Globus pallidus (tissue), 1 donor: ENCODE measurements at places on chromosomes 1 and 21.

DNA sequence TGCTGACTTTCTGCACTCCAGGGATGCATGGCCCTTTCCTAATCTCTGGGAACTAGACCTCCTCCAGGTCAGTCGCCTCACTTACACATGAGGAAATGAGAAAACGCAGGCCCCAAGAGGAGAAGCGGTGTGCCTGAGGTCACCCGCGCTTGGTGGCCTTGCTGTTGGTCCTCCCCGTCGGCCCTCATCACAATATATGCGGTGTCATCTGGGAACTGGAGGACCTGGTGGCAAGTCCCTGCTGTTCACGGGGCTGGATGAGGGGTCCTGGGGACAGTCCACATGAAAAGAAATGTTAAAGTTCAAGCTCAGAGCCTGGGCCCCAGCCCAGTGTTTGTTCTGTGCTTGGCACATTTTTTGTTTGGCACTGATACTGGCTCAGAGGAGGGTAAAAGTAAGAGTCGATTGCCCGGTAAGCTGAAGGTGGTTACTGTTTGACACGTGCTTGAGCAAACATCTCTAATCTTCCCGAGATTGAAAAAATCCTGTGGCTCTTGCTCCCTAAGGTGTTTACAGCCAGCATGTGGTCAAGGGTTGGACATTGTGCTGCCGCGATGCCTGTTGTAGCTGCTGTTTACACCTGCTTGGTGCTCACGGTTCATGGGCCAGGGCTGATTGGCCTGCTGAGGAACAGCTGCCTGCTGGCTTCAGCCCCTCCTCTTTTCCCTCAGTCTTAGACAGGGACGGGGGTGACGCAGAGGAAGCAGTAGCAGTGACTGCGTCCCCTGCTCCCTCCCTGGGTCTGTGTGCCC lies 5.2 kb downstream of the COQ8A start:
- DNase-seq: no peak

DNA sequence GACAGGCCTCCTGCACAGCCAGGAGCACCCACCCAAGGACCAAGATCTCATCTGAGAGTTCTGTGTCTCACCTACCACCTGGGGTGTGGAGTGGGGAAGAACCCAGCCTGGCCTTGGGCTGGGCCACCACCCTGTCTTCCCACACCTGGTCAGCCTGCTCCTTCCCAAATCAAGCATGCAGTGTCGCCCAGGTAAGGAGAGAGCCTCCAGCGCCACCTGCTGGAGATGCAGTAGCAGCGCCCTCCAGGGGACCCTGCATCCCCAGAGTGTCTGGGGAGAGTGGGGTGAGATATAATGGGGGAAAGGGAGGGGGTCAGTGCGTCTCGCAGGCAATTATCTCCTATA lies 32.3 kb downstream of the KIAA2013 start:
- no peak for DNase-seq

- no peak for DNase-seq
Measured at GRCh38 chr21:31752967-31753366, 21.0 kb upstream of the SCAF4 start.

- DNase-seq: no peak
Measured at GRCh38 chr1:34532113-34532512, 222.7 kb upstream of the GJB5 start.

DNA sequence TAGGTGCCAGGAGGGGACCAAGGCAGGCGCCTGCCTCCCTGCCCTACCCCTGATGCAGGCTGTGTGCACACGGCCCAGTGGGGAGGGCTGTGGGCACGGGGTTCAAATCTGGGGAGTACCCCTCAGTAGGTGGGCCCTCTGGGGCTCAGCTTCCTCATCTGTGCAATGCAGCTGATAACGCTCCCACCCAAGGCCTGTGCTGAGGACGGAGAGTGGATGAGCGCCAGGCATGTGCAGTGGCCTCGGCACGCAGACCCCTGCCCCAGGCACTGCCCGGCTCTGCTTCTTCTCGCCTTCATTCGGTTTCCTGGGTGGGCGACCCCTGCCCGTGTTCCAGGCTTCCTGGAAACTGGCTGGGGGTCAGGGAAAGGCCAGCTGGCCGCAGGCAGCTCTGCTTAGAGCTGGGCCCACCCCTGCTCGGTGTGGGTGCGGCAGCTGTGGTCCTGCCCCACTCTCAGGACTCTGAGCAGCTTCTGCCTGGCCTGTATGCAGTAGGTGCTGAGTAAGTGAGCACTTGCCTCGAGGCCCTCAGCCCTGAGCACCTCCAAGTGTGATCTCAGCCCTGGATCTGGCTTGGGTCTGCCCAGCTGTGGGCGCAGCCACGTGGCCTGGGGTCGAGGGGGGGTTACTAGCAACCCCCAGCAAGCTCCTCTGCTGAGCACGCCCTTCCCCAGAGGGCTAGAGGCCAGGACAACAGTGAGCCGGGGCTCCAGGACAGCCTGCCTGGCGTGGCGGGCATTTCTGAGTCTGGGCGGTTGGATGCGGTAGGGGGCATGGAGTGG lies 11.9 kb upstream of the TNFRSF14 start:
- no peak for DNase-seq

- DNase-seq: no peak
Measured at GRCh38 chr1:100076744-100077143, 56.0 kb downstream of the SASS6 start.

- no peak for DNase-seq
Measured at GRCh38 chr21:35303085-35303484, 254.0 kb upstream of the RUNX1 start.

DNA sequence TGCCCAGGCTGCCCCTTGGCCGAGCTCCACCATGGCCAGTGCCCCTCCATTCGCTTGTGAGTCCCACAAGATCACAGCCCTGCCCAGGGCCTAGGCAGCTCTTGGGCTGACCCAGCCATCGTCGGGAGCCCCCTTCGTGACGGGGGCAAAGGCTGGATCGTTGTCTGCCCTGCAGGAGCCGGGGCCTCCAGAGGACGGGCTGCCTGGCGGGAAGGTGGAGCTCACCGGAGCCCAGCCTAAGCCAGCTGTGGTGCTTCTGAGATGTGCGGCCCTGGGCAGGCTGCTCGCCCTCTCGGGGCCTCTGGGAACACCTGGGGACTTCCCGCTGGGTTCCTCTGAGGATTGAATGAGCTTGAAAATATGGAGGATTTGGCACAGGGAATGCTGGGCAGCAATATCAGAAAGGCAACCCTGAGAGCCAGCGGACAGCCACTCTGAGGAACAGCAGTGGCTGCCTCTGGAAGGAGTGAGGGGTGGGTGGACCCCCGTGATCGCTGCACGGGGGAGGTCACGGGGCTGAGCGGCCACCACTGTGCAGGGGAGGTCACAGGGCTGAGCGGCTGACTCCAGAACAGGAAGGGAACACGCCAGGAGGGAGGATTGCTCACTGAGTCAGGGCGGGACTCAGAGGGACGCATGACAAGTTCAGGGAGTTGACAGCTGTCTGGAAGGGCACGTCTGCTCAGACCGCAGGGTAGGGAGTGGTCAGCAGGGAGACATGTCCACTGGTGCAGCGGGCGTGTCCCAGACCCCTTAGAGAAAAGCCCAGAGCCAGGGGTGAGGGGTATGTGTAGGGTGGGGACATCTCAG lies 19.3 kb downstream of the TP73 start:
- DNase-seq: no peak

GRCh38 chr1:72462186-72462905 lies 180.0 kb upstream of the NEGR1 start:
- no peak for DNase-seq

- no peak for DNase-seq
Measured at GRCh38 chr1:230049731-230050130, 17.3 kb upstream of the GALNT2 start.

DNA sequence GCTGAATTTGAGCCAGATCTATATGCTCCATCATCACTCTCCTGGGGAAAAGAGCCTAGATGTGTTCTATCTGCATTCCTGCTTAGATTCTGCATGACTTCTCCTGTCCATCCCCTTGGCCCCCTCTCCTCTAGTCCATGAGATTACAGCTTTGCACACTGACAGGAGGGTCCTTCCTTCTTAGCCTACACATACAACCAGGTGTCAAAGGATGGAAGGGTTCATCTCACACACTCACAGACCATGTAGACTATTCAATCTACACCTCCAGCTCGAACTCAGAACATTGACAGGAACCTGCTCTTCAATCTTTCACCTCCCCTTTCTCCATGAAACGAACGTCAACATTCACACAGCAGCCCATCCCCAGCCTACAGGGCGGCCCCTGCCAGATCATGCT lies 13.8 kb downstream of the C1orf116 start:
- DNase-seq: no peak

DNA sequence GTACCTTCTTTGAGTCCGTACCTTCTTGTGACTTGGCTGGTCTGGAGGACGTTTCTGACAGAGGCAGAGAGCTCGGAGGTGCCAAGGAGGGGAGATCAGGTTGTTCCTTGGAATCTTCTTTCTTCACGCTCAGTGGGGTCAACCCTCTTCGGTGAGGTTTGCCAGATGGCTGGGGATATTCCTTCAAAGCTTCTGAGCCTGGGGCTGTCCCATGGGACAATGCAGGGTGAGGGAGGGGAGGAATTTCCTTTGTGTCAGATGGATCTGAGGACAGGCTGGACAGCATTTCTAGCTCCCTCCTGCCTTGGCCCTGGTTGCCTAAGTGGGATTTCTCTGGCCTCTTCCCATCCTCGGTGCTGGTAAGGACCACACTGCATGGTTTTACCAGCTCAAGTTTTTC lies 95.5 kb upstream of the EDN2 start:
- DNase-seq: no peak

GRCh38 chr1:197954718-197955418 lies 37.7 kb downstream of the LHX9 start:
- no peak for DNase-seq

- DNase-seq: no peak
Measured at GRCh38 chr1:29683472-29683871, 447.1 kb downstream of the PTPRU start.

- no peak for DNase-seq
Measured at GRCh38 chr1:61116421-61116820, 34.1 kb downstream of the NFIA start.

DNA sequence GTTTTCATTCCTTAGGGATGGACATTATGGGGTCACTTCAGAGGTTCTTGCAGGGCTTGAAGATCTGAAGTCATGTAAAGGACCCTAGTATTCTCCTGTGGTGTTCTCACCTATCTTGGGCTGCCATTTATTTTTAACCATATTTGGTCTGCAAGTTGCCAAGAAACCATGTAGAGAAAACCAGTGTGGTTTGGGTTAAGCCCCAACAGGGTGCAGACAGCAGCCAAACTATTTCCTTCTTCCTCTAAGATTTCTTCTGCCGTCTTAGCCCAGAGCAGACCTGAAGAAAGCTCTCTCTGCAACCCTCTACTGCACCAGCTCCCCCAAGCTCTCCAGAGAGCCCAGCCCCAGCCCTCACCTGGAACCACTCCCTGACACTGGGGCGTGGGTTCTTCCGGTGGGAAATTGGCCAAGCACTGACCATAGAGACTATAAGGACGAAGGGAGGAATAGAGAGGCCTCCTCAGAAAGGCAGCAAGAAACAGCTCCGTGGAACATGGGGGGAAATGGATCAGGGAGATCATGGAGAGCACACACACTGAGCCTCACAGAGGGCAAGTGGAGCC lies 136.6 kb downstream of the SYF2 start:
- no peak for DNase-seq

DNA sequence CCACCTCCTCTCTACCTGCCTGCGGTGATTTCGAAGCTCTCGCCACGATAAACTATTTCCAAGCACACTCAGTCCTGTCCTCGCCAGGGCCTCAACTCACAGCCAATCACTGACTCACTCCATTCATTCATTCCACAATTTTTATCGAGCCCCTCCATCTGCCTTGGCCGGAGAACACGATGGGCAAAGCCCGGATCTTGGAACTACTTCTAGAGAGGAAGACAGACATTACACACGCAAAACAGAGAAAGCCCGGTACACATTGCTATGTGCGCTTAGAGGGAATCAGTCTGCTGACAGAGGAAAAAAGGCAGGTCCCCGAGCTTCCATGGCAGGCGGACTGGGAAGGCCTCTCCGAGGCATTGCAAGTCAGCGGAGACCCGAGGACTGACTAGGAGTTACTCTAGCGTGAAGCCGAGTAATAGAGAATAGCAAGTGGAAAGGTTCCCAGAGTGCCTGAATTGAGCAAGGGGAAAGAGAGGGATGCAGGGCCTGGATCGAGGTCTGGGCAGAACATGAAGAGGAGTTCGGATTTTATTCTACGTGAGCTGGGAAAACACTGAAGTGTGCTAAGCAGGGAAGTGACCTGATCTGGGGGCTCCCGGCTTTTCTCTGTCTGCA lies 54.2 kb upstream of the DNAJC6 start:
- peak; percentile 61 for DNase-seq

GRCh38 chr1:78678324-78678723 lies 28.7 kb downstream of the IFI44 start:
- DNase-seq: no peak

DNA sequence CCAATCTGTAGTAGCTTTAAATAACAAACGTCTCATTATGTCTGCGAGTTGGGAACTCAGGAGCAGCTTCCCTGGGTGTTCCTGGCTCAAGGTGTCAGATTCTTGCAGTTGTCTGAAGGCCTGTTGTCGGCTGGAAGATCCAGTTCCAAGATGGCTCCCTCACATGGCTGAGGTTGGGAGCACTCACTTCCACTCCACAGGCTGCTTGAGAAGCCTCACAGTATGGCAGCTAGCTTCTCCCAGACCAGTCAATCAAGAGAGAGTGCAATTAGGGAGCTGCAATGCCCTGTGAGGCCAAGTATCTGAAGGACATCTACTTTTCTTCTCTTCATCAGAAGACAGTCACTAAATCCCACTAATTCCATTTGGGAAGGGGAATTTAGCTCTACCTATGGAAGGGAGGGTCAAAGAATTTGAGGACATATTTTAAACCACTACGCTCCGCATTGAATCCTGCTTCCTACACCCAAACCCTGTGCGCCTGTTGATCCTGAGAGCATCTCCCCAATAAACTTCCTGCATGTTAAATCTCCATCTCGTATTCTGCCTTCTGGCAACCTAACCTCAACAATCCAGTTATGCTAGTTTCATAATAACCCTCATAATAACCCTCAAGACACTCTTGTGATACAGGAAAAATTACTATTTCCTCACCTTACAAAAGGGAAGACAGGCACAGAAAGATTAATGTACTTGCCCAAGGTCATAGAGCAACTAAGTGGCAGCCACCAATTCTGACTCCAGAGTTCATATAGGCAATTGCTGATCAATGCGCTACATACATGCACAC lies 3.6 kb upstream of the VPS26C start:
- no peak for DNase-seq

DNA sequence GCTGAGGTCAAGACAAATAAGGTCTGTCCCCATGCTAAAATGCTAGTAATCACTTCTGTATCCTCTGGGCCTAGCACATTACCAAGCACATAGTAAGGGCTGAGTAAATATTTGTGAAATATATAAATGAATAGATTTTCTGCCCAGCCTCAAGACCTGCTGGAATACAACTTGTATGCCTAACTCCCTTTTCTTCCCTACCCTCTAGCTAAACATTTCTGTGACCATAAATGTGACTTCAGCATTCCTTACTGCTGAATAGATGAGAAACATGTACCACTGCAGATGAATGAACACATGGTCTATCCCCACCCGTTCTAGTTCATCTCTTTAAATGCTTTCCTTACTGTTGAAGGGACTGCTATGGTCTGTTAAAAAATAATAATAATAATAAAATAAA lies 209.0 kb upstream of the HOOK1 start:
- DNase-seq: no peak
